Stimulated activated naive CD4-positive, alpha-beta T cell treated with Interleukin-2 at 50 U/mL for 16 hours (primary cell): ENCODE measurements at places on chromosomes 13 and 19.
A peak's percentile ranks its signal among the peaks of the same experiment; 100 is the strongest.

GRCh38 chr13:30373727-30374126 lies 48.6 kb upstream of the UBE2L5 start:
- DNase-seq, result peak; percentile 33

- no peak for DNase-seq
Measured at GRCh38 chr19:42197375-42197817, 20.1 kb downstream of the DEDD2 start.

GRCh38 chr13:38684714-38685113 lies 2.2 kb upstream of the FREM2 start:
- DNase-seq, result no peak

- no peak for DNase-seq
Measured at GRCh38 chr19:32337084-32337808, 8.2 kb upstream of the ZNF507 start.

DNA sequence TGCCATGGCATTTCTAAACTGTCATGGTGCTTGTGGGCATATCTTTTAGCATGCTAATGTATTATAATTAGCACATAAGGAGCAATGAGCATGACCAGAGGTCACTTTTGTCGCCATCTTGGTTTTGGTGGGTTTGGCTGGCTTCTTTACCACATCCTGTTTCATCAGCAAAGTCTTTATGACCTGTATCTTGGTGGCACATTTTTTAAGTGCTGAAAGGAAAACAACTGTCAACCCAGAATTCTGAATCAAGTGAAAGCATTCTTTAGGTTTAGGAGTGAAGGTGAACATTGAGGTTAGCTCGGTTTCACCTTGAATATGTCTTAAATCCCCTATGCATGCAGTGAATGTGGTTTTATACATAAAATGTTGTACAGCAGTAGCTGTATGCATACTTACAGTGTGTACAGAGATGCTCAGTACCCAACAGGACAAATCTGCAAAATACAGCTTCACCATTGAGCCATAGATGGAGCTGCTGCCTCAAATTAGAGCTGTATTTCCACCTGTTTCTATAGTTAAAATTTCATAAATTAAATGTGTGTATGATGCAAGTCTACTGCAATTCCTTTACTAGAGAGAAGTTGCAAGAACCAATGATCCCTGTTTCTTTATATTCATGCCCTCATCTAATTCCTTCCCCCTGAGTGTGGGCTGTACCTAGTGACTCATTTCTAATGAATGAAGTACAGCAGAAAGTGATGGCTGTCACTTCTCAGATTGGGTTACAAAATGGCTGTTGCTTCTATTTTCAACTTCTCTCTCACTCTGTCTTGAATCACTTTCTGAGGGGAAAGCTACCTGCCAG lies 25.2 kb upstream of the IGSF23 start:
- DNase-seq, result no peak

DNA sequence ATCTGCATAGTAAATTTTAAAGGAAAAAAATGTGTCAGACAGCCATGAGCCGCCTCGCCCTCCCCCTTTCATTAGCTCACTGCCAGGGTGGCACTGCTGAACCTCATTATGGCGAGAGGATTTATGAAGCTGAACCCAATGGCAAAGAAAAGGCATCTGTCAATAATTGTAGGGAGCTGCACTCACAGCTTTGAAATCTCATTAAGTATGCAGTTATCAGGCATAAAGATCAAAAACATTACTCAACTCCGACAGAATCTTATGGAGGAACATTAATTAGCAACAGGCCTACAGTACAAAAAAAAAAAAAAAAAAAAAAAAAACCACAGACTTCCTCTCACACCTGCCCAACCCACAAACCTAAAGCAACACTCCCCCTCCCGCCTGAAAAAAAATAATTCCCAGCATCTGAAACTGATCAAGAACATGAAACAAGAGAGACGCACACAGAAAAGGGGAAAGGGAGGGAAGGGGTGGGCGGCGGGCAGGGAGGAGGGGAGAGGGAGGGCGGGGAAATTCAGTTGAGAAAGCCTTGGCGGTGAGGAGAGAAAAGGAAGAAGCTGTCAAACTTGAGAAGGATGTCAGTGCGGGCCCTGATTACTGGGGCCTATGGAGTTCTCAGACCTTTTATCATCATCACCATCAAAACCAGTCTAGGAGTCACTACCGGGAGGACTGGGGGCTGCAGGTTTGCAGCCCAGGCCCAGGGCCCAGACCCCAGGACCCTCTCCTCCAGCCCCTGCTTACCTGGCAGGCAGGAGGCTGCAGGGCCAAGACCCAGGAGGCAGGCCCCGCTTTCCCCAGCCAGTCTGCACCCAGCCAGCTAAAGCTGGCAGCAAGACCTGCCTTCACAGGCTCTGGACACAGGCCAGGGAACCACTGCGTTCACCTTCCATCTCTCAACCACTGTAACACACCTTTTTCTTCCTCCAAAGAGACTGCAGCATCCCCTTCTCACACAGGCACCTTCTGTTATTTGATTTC lies 8.9 kb downstream of the TSHZ3 start:
- DNase-seq, result peak; percentile 21

GRCh38 chr13:40233731-40234195 lies 432.7 kb downstream of the FOXO1 start:
- DNase-seq, result no peak

DNA sequence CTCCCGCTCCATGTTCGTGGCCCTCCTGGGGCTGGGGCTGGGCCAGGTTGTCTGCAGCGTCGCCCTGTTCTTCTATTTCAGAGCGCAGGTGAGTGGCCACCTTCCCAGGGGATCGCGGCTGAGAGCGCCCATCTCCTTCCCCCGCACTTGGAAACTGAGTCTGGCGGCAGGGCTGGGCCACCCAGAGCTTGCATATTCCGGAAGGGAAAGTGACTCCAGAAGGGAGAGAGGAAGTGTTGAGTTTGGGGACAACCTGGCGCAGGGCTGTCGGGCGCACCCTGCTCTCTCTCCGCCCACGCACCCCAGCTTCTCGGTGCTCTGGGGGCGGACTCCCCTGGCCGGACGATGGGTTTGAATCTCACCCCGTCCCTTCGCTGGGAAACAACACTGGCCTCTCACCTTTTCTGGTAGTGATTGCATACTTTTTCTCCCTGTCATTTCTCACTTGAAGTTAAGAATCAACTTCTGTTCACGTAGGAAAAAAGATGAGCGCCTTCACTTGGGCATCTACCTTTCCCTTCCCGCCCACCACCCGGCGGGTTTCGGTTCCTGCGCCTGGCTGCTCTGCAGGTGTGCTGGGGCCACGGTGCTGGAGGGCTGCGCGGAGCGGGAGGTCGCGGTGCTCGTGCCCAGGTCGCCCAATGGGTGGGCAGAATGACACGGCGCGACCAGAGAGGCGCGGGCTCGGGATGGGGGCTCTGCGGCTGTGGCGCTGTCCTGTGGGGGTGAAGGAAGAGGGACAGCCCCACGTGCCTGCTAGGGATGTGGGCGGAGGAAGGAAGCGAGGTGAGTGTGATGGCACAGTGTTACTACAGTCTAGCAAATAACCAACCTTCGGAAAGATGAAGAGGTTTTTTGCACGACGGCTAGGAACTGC lies 721 bp downstream of the TNFSF11 start:
- DNase-seq, result peak; percentile 75

DNA sequence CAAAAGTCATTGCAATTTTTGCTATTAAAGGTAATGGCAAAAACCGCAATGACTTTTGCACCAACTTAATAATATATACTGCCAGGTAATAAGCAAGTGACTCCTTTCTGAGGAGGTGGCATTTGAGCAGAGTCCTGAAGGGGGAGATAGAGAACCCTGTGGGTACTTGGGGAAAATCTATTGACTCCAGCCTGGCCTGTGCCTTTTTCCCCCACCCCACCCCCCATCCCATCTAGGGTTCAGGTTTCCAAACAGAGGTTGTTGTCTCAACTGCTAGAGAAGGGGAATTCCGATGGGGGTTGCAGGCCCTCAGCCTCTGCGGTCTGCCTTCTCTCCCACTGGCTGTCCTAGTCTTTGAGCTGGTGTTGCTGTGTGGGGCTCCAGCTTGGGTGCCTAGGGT lies 11.5 kb downstream of the S1PR2 start:
- peak; percentile 34 for DNase-seq

- no peak for DNase-seq
Measured at GRCh38 chr13:111270765-111271698, 49.4 kb upstream of the TEX29 start.

GRCh38 chr19:55962186-55962585 lies 14.6 kb downstream of the NLRP8 start:
- no peak for DNase-seq

GRCh38 chr13:67090856-67091255 lies 139.3 kb downstream of the PCDH9 start:
- DNase-seq, result no peak

- DNase-seq, result no peak
Measured at GRCh38 chr13:103839460-103839859, 773.2 kb upstream of the SLC10A2 start.

DNA sequence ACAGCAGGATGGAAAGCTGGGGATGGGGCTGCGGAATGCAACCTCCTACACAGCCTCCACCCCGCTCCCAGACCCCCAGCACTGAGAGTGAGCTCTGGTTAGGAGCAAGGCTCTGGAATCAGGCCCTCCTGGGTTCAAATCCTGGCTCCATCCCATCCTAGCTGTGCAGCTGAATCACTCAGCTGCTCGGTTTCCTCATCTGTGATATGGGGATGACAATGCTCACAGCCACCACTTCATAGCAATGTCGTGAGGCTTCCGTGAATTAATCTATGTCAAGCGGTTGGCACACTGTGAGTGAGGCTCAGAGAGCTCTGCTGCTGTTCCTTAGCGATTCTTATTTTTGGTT lies 538 bp downstream of the ACP7 start:
- DNase-seq, result no peak

- DNase-seq, result no peak
Measured at GRCh38 chr19:7382694-7383093, 34.0 kb downstream of the ARHGEF18 start.

DNA sequence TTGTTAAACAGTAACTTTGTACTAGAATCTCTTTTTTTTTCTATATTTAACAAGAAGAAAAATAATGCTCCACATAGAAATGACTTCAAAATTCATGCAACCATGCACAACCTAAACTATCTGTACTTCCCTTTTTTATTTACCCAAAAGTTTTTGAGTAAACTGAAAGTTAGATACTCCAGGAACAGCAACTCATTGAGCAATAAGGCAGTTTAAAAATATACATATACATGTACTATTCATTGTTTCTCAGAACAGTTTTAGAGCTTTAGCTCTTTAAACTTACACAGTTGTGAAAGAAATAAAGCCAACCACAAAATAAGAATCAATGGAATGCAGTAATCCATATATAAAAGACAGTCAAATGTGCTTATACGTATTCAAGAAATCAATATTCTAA lies 39.2 kb downstream of the MTMR6 start:
- DNase-seq, result no peak

GRCh38 chr19:51594774-51595109 lies 23.7 kb downstream of the ZNF175 start:
- DNase-seq, result no peak

- peak; percentile 88 for DNase-seq
Measured at GRCh38 chr19:51441410-51442390, 16.6 kb downstream of the SIGLEC8 start.

DNA sequence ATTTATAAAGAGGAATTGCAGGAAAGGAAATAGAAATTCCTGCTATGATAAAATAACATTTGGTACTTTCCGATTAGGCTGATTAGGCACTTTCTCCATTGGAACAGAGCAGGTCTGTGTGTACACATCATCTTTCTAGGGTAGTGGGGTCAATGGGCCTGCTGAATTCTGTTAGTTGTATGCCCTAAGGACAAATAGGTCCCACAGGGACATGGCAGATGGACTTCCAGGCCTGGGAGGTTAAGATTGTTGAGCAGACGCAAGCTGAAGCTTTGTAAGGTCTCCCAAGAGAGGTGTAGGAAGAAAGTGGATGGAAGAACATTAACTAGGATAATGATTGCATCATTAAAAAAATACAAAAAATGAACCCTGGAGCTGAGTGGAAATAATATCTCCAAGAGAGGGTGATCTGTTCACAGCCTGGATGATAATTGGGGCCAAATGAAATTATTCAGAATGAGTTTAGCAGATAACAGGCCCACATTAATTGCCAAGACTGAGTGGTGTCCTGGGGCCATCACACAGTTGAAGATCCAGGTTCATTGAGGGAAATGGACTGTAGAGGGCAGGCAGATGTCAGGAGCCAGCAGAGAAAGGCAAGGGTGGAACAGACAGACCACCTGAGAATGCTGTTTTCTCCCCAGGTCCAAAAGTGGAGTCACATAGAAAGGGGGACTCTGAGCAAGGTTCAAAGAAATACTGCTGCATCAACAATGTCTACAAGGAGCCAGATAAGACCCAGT lies 215.1 kb downstream of the DNAJC15 start:
- no peak for DNase-seq

- no peak for DNase-seq
Measured at GRCh38 chr19:58118979-58119733, 21.1 kb upstream of the ZSCAN18 start.

DNA sequence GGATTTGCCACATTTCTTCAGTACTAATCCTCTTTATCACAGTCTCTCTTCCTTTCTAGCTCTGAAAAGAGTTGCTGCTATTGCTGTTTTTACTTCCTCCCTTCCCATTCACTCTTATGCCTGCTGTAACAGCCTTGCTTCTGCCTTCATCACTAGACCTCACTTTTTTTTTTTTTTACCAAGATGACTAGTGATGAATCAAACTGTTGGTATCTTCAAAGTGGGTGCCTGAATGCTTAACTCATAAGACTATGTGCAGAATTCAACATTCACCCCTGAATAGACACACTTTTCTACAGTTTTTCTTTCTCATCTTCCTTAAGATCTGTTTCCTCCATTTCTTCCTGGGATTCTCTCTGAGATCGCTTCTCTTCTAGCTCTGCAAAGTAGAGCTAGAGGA lies 217.2 kb upstream of the HTR2A start:
- DNase-seq, result no peak

DNA sequence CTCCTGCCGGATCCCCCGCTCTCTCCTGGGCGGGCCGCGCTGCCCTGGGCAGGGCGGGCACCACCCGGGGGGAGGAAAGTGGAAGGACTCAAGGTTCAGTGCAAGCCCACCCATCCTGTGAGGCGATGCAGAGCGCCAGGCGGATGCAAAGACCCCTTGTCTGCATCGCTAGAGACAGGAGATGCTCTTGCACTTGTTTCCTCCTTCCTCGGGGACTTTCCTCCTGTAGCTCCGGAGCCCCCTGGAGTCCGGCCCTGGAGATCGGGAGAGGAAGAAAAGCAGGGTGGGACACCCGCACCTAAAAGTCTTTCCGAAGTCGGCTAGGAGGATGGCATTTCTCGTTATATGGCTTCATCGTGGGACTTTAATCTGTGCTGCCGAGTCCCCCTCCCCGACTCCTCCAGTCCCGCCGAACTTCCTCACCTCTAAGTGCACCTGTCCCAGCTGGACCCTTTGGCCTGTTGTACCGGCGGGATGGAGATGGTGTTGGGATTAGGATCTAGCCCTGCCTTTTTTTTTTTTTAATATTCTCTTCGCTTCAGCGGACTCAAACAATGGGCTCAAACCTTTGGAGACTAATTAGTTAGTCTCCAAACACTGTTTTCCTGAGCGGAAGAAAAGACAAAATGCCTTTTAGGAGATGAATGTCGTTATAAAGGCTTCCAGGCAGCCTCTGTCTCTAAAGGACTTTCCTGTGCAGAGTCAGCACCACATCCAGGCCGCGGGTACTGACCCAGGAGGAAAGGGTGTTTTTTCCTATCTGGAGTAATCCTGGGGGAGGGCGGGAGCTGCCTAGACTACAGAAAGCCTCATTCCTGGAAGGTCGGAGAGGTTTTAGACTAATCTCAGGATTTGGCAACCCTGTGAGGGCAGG lies 725 bp downstream of the FAM124A start:
- no peak for DNase-seq

GRCh38 chr19:42422092-42422900 lies 4.9 kb downstream of the LIPE start:
- DNase-seq, result no peak
